ENCODE measurements at places on chromosomes 7 and 10.

DNA sequence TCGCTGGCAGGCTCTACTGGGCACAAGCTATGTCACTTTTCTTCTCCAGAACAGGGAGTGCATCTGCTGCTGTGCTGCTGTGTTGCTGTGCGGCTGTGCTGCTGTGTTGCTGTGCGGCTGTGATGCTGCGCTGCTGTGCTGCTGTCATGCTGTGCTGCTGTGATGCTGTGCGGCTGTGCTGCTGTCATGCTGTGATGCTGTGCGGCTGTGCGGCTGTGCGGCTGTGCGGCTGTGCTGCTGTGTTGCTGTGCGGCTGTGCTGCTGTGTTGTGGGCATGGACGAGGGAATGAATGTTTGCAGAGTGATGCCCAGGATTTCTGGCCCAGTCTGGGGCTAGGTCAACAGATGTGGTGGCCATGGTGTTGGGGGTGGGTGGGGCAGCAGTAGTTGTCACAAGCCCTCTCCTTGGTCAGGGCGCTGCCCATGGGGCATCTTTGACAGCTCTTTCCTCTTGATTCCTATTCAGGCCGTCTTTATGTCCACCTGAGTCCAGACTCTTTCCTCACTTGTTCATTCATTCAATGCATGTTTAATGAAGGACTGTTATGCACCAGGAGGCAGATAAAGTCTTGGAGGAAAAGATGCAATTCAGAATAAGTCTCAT is 55.6 kb downstream of the C10orf120 start:
- DNase-seq, result no peak

DNA sequence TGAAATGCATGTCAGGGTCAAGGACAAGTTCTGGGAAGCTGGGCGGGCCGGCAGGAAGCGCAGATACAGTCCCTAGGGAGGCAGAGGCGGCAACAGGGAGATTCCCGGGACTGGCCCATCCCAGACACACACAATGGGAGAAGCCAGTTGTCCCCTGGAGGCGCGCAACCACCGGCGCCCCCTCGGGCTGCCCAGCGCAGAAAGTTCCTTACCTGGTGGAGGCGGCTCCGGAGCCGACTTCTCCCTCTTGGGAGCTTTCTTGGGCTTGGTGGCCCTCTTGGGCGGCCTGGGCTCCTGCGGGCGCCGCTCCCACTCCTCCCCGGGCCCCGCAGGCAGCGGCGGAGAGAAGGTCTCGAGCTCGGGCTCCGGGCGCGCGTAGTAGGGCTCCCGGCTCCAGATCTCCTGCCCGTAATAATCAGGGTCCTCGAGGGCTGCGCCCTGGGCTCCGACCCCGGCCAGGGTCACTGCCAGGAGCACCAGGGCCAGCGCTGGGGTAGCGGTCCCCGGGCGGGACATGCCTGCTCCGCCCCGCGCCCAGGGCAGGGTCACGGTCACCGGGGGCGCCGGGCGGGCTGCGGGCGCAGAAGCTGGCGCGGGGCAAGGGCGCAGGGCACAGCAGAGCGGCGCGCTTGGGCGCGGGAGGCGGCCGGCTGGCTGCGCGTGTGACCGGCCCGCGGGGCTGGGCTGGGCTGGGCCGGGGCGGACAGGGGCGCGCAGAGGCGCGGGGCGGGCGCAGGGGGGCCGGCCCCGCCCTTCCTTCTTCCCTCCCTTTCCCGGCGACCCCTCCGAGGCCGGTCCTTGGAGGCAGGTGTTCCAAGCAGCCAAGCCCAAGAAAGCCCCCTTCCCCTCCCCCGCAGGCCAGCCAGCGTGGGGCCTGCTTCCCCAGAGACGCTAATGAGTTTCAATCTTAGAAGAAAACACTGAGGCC is at the start of gene CPXM2:
CPXM2 (minus strand) TSS at position 664 of the 928 bp plus-strand sequence; CDS start at position 516, 148 bp downstream.
- no peak for DNase-seq

DNA sequence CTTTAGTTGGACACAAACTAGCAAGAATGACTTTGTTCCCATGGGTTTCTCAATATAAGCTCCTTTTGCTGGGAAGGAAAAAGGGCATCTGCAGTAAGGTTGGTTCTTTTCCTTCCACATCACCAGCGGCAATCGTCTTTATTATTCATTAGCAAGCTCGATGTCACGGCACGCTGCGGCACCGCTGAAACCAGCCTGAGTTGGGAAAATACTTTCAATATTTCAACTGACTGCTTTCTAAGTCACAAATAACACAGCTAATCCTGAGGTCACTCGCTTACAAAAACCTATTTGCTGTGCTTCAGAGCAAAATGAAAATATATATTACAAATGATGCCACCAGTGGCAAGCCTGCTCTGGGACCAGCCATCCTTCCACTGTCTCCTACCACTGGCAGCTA is 585.8 kb downstream of the DNAJB6 start:
- no peak for DNase-seq

DNA sequence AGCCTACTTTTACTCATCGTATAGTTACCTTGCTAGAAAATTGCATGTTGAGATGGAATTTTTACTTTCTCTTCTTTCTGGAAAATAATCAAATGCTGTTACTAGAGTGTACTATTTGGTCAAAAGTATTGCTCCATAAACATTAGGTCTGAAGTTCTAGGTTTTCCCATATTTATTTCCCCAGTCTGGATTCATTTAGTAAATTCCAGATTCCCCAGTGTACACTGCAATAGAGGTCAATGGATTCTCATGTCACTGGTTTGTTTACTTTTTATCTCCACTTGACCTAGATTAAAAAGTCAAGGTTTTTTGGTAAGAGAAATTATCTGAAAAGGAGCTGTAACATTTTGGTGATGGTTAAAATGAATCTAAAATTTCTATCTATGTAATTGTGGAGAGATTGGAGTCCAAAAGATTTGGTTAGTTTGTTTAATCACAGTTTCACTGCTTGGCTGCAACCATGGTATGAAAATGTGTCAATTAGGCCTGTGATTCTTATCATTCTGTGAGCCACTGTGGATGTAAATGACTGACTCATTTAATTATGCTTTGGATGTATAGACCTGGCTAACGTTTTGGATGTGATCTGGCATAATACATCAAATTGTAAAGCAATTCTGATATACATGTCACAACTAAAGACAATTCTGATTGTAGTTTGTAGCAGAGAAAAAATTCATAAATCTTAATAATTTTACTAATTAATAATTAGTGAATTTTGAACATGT is 32.7 kb upstream of the STEAP4 start:
- no peak for DNase-seq

DNA sequence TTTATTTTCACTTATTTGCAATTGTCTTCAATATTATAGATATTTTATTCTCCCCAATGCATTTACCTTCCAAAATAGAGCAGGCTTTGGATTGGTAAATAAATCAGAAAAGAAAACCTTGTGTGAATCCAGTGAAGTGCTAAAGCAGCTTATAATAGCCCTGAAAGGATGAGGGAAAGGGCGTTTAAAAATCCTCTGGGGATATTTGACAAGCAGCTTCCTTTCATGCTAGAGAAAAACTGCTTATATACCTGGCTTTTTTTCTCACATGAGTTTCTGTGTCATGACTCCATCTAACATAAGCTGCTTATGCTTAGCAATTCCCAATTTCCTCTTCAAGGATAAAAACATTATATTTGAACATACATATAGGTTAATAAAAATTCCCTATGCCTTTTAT is 221.6 kb upstream of the SEMA3E start:
- DNase-seq, result no peak

- DNase-seq, result no peak
Measured at GRCh38 chr7:99099499-99100077, 44.3 kb downstream of the SMURF1 start.

GRCh38 chr10:35822316-35822715 is 180.2 kb upstream of the FZD8 start:
- peak; percentile 12 for DNase-seq

- no peak for DNase-seq
Measured at GRCh38 chr10:76916536-76916935, 721.1 kb downstream of the KCNMA1 start.

DNA sequence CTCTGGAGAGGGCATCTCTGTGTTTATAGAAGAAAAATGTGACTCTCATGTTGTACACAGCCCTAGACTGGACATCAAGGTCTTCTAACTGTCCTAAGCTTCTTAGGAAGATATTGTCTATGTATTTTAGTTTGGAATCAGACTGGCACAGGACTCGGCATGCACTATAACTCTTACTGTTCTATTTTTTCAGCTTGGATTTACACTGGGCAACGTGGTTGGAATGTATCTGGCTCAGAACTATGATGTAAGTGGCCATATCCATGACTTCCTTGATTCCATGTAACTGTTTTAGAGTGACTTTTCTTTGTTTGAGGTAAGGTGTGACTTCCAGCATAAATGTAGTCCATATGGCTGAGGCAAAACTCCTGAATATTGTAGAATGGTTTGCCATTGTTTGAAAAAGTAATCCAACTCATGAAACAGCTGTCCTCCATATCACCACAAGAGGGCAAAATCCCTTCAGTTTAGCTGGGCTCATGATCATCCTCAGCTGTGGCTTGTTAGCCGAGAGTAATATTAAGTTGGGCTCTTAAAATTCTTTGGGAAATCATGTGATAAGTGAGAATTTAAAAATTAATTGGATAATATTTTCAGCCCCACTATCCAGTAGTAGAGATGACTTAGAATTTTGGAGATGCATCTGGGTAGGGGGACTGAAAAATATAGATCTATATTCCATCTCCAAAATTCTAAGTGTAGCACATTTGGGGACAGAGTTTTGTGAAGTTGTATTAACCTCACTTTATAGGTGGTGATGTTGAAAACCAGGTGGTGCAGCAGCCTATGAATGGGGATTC is 10.4 kb downstream of the STMP1 start:
- peak; percentile 31 for DNase-seq
